ENCODE measurements at places on chromosomes 2 and 18. TPM values are rescaled to one million over a fixed set of nuclear protein-coding genes. Genes with fewer than 3 reads are reported as not detected.

DNA sequence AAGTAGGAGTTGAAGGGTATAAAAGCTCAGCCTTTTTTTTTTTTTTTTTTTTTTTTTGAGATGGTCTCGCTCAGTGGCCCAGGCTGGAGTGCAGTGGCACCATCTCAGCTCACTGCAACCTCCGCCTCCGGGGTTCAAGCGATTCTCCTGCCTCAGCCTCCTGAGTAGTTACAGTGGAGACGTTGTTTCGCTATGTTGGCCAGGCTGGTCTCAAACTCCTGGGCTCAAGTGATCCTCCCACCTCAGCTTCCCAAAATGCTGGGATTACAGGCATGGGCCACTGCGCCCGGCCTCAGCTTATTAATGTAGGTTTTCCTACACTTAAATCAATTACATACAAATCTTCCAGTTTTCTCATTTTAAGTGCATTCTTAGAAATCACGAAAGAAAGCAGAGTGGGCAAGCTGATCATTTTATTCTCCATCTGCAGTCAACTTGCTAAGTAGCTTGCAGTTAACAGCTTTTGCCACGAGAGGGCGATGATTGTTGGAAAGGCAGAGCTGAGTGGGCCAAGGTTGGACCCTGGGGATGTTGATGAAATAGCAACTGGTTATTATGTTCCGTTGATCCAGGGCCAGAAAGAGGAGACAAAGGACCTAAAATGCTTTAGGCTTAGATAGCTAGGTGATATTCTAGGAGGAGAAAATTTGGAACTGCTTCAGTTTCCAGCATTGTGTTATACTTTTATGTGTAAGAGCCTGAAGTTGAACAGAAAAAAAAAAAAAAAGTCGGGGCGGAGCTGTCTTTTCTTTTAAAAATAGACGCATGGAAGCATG is 234.4 kb upstream of the EPAS1 start:
- DNase-seq, result peak; percentile 96

- no peak for DNase-seq
These were observed 17.8 kb downstream of the DDX18 start for GRCh38 chr2:117832332-117832731.

DNA sequence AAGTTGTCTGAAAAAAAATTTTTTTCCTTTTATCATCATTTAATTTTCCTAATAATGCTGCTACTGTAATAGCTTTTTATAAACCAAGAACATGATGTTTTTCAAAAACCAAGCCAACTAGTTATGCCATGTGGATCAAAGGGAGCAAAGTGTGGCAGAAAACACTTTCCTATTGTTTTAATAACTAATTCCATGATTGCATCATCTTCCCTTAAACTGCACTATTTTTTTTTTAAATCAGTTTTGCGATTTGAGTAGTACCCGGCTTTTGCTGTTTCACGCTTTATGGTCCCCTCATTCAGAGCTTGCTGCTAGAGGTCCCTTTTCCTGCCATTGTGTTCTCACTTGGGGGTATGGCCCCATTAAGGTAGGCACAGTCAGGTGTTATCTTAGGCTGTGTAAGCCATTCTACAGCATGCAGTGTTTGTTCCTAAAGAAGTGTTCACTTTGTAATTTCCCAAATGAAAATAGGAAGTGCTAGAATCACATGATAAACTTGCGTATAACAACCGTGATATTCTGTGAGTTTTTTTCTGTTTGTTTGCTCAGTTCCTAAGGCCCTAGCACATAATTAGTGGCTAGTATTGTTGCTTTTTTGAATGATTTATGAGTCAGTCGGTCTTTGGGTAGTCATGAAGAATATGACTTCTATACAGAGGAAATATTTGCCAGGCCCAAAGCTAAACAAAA is 225.8 kb downstream of the PTGR3 start:
- no peak for DNase-seq

GRCh38 chr2:209565896-209566582 is 142.2 kb downstream of the MAP2 start:
- no peak for DNase-seq

GRCh38 chr18:46104128-46104911 is at the start of gene HAUS1:
Gene HAUS1 (plus strand): TSS chr18:46104385. CDS start chr18:46104412, 27 bp downstream.
- peak; percentile 97 for DNase-seq

DNA sequence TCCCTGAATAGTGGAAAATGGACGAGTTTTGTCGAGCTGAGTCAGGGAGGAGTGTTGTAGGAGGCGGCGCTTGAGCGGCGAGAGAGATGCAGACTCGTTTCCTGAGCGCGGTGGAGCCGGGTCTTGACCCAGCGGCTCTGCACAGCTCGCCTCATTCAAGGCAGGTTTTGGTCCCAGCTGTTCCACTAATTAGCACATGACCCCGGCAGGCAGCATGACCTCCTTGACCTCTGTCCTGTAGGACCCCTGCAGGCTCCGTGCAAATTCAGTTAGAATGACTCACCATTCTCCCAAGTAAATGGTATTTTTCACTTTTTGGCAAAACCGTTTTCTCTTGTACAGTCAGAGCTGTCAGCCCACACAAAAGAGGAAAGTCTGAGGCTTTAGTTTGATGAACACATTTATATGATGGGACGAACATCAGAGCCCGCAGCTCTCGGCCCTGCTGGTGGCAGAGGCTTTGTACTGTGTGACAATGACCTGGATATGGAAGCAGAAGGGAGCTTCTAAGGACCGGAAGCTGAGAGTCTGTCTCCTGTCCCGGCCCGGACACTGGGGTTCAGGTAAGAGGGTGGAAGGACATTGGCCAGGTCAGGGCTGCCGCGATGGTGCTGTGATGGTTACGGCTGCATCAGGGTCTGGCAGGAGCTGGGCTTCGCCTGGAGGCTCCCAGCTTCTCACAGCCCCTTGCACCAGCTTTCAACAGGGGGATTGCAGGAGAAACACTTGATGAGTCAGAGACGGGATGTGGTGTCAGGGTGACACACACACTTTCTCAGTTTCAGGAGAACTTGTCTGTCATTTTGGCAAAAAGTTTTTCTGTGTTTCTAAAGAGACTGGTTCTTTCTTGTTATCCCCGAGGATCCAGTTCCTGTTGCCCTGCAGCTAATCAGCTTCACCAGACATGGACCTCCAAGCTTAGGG is 29.9 kb upstream of the ALKAL2 start:
- peak; percentile 88 for DNase-seq

DNA sequence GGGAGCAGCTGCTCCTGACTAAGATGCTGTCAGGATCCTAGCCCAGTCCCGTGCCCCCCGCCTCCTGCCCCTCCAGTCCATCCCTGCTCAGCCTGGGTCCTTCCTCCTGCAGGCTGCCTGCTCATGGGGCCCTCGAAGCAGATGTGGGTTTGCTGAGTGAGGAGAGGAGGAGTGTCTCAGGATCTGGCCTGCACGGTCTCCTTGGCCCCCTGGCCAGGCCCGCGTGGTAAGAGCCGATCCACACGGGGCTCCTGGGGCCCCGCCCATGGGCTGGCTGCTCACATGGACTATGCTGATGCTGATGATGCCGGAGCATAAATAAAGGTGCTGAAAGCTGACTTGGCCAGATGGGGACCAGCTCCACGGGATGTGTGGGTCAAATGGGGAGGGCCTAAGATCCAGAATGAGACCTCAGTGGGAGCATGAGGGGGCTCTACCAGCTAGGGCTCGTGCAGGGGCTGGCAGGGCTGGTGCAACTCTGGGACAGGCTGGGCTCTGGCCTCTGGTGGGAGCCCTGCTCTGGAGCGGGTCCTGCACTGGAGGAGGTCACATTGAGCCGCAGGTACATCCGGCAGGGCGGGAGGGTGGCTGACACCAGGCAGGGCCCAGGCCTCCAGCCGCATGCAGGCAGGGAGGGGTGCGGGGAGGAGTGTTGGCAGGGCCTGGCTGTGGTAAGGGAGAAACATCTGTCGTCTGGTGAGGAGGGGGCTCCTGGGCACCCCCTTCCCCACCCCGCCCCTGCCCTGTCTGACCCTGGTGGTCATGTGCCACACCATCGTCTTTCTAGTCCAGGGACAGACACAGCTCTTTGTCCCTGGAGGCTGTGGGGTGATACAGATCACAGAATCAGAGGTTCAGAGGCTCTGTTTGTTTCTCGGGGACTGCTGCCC is 275.3 kb upstream of the HDAC4 start:
- DNase-seq, result no peak

DNA sequence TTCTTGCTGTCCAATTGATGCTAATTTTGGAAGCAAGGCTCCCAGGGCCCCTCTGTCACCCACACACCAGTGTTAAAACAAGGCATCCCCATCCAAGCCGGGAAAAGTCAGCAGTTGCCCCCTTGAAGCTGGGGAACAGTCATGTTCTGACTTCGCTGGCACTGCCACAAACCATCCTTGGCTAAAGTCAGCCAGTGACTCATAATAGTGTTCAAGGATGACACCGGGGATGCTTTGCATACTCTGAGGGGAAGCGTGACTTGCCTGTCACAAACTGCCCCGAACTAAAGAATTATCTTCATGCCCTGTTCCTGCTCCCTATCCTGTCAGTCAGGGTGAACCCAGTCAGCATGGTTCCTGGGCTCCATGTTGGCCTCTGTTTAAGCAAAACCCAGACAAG is 37.0 kb downstream of the TGFA start:
- DNase-seq, result no peak

GRCh38 chr18:9846162-9846925 is 39.4 kb upstream of the TXNDC2 start:
- DNase-seq, result no peak

- DNase-seq, result no peak
These were observed 7.0 kb upstream of the NXPH2 start for GRCh38 chr2:138787053-138787666.

GRCh38 chr2:4662161-4662779 is 958.9 kb downstream of the DCDC2C start:
- DNase-seq, result no peak

GRCh38 chr18:78159397-78159796 is 820.2 kb upstream of the SALL3 start:
- no peak for DNase-seq

DNA sequence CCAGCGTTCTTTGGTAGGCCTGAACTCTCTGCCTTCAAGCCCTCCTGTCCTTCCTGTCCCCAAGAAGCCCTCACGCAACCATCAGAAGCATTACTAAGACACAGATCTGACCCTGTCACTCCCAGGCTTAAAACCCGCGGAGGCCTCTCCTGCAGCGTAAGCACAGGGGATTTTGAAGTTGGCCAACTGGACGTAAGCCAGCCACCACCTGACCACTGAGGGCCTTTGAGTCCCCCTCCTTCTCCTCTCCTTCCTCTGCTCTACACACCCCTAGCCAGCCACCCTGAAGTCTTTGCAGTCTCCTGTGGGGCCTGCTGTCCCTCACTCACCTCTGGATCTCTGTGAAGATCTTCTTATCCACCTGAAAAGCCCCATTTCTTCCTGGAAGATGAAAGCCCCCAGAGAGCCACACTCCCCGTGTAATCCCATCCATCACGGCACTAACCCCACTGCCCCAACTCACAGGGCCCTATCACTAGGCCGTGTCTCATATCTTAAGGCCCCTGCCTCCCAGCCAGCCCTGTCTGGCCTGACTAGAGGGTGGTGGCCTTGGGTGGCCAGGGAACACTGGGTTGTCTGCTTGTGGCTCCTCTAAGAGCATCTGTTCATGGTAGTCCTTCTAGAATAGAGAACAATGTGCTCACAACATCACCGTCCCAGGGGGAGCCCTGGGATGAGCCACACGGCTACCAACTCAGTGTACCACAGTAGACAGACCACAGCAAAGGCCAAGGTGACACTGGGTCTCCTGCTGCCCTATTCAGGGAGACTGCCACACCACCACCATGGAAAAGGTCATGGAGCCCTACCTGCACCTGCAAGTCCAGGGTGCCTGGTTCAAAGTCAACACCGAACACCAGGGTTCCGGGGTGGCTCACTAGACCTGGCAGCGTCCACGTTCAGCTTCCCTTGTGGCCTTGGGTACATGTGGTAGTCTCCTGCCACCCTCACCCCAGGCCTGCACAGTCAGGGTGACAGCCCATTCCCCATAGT is 191.6 kb downstream of the ZBTB7C start:
- peak; percentile 88 for DNase-seq

- DNase-seq, result no peak
These were observed 69.7 kb downstream of the EPHA4 start for GRCh38 chr2:221502270-221503010.

DNA sequence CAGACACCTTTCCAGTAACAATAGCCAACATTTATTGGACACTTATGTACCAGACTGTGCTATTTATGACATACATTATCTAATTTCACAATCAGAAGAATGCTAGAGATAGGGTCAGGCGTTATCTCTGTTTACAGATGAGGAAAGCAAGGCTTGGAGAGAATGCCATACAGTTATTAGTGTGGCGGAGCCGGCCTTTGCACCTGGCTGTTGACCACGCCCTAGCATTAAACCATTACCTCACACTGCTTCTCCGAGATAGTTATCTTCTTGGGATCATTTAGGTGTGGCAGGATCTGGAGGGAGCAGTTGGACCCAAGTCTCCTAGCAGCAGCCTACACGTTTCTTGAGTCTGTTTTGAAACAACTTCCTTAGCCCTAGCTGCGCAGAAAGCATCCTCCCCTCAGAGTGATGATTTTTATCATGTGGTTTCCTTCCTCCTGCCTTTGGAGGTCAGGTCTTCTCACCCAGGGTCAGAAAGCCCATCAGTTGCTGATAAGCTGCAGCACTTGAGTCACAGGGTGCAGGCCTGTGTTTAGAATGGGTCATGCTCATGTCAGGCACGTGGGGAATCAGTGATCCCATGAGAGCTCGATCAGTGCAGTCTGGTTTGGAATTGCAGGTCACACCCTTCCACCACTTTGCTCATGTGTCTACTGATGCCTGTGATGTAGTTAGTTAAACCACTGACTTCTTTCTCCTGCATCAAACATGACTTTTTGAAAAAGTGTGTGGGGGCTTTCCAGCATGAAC is 118.2 kb downstream of the SPTBN1 start:
- no peak for DNase-seq

DNA sequence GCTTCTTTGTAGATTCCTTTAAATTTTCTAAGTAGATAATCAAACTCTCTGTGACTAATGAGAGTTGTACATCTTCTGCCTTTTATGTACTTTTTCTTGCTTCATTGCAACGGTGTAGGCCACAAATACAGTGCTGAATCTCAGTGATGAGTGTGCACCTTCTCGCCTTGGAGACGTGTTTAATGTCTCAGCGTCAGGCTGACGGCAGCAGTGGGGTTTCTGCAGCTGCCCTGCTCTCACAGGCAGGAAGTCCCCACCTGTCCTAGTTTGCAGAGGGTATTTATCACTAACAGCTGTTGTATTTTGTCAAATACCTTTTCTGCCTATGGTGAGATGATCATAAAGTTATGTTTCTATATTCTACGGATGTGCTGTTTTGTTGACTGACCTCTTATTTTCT is 13.3 kb downstream of the AGXT start:
- no peak for DNase-seq

Gene ZCCHC2
- 23.0 TPM for total RNA-seq

Gene LYPD6
- 1.0 TPM for total RNA-seq

Gene FABP1
- total RNA-seq, result not detected

Gene B4GALT6
- total RNA-seq, result 12.0 TPM

Gene TLX2
- total RNA-seq, result 0.99 TPM

Gene SLC5A7
- total RNA-seq, result 2.3 TPM

Gene TRIM54
- total RNA-seq, result not detected

Gene MAB21L4
- 0.83 TPM for total RNA-seq

Gene C2orf80
- total RNA-seq, result not detected

Gene ZNF892
- 8.4 TPM for total RNA-seq

Gene DYNAP
- not detected for total RNA-seq

Gene UGT1A5
- total RNA-seq, result not detected

Gene SULT1C4
- total RNA-seq, result 5.2 TPM
